ENCODE measurements at places on chromosomes 2 and 18. TPM values are rescaled to one million over a fixed set of nuclear protein-coding genes. Genes with fewer than 3 reads are reported as not detected.
A peak's percentile ranks its signal among the peaks of the same experiment; 100 is the strongest.

The TCF7L1 gene
- total RNA-seq = 15.5 TPM

The IL36G gene
- not detected for total RNA-seq

The AMER3 gene
- not detected for total RNA-seq

DNA sequence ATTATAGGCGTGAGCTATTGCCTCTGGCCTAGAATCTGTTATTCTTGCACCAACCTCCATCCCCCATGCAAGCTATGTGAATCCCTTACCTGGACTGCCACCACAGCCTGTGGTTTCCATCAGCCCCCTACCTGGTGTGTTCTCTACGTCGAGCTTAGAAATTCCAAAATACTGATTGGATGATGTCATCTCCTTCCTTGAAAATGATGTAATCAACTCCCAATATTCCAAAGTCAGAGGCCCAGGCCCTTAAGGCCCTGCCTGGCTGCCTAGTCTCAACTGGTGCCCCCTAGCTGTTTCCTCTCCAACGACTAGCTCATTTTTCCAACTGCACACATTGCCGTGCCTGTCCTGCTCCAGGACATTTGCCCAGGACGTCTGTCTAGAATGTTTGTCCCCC, 41.3 kb upstream of the GBX2 start:
- peak; percentile 8 for DNase-seq

The ZNF236 gene
- 30.0 TPM for total RNA-seq

- DNase-seq = no peak
These were observed 68.3 kb downstream of the NDUFA10 start for GRCh38 chr2:239956818-239957261.

GRCh38 chr18:23172591-23173380, 37.5 kb downstream of the CABLES1 start:
- DNase-seq = no peak

DNA sequence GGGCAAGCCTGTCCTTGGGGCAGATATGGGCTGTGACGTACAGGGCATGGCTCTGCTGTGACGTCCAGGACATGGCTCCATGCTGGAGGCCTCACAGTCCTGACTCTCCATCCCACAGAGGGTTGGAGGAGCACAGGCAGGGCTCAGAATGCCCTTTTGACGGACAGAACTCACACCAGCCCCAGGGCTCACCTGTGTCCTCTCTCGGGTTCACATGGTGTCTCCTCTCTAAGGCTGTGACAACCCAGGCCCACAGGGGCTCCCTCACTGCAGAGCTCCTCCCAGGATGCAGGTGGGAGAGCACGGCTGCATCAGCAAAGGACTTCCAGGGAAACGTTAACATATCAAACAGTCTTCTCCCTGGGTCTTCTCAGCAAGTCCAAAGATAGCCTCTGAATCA, 133.8 kb downstream of the EIPR1 start:
- DNase-seq = peak; percentile 22

DNA sequence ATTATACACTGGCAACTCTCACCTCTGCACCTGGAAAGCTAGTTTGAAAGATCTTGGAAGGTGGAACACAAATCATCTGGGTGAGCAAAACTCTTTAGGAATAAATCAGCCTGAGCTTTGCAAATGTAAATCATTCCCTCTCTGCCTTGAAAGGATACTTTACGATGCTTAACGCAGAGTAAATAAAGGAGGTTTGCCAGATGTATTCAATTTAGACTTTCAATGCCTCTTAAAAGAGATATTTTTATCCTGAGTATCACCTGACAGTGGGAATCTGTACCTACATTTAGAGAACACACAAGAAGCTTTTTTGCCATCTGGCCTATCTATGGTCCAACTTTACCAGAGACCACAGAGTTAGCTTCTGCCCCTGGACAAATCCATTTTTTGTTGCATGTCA, 983.2 kb upstream of the CDH2 start:
- no peak for DNase-seq

The LDLRAD4 gene
- 39.7 TPM for total RNA-seq

GRCh38 chr2:10575609-10576280, 114.0 kb downstream of the NOL10 start:
- no peak for DNase-seq

DNA sequence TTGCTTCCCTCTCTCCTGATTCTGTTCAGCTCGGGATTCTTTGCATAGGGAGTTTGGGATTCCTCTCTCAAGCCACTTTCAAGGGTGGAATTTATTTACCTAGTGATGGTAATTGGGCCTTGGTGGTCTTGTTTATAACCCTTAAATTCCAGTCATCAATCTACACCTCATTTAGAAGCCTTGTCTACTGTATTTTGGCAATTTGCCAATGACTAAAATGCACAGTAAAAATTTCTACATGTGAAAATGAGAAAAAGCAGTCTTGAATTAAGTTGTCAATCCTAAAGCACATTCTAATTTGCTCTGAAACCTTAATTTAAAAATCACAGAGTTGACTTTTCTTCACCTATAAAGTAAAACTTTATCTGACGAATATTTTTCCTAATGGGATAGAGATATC, 749.2 kb upstream of the CRIM1 start:
- no peak for DNase-seq

- DNase-seq = no peak
These were observed 436.9 kb downstream of the SLC4A3 start for GRCh38 chr2:220064111-220065030.

The COX7A2L gene
- total RNA-seq = 89.9 TPM

- DNase-seq = no peak
These were observed 490.4 kb upstream of the FANCL start for GRCh38 chr2:58731488-58731869.

DNA sequence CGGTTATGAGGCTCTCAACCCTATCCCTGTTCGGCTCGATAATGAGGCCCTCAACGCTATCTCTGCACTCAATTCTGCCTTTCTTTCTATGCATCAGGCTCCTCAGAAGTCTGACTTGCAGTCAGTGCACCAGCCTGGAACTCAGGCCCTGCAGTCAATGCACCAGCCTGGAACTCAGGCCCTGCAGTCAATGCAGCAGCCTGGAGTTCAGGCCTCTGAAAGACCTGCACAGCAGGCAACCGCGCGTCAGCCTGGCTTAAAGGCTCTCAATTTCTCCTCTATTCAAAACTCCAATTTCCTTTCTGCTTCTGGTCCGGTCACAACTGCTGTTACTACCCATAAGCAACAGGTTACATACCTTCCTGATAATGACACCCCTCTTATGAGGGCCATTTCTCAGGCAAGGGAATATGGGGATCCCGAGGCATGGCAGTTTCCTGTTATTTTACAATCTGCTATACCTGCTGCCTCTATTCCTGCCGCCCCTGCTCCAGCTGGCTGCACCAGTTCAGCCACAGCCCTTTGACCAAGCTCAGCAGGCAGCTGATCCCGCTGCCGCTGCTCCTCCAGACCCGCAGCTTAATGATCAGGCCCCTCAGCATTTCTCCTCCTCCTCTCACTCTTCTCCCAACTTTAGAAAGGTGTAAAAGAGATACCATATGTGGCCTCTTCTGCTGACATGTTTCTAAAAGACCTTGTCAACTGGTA, 933.6 kb upstream of the FANCL start:
- no peak for DNase-seq

The NEMP2 gene
- 8.2 TPM for total RNA-seq

DNA sequence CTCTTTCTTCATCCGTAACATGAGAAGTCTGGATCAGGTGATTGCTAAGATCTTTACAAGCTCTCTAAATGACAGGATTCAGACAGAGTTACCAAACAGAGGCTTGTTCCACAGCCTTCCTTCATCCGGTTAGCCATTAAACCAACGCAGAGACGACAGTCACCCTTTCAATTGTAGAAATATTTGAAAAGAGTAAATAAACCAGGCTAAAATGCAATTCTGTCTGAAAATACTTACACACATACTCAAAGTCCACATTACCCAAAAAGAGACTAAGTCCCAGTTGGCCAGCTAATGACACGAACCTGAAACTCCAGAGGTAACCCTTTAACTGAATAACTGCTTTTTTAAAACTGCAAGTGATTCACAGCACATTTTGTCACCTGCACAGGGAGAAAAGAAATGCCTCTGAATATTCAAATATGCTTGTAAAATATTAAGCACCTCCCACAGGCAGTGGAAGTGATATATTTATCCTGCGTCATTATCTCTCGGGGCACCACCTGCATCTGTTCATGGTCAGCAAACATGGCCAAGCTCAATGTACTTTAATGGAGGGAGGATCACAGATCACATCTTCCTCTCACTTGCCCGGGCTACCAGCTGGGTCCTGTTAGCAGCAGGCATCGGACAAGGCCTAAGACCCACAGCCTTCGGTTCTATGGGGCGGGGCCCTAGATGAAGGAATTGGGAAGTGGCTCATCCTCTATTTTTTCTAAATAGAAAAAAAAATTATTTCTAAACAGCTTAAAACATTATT, 38.8 kb upstream of the DNER start:
- DNase-seq = no peak

DNA sequence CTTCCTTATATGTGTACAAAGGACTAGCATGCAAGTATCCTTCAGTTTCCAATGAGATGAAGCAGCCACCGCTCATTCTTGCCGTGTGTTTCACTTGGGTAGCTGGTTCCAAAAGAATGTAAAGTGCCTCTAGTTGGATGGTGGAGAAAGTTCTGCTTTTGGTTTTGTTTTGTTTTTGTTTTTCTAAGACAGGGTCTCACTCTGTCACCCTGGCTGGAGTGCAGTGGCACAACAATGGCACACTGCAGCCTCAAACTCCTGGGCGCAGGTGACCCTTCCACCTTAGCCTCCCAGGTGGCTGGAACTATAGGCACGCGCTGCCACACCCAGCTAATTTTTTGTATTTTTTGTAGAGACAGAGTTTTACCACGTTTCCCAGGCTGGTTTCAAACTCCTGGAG, 8.3 kb downstream of the ANXA4 start:
- no peak for DNase-seq

The COLEC12 gene
- 10.2 TPM for total RNA-seq

The BIN1 gene
- total RNA-seq = 51.6 TPM

DNA sequence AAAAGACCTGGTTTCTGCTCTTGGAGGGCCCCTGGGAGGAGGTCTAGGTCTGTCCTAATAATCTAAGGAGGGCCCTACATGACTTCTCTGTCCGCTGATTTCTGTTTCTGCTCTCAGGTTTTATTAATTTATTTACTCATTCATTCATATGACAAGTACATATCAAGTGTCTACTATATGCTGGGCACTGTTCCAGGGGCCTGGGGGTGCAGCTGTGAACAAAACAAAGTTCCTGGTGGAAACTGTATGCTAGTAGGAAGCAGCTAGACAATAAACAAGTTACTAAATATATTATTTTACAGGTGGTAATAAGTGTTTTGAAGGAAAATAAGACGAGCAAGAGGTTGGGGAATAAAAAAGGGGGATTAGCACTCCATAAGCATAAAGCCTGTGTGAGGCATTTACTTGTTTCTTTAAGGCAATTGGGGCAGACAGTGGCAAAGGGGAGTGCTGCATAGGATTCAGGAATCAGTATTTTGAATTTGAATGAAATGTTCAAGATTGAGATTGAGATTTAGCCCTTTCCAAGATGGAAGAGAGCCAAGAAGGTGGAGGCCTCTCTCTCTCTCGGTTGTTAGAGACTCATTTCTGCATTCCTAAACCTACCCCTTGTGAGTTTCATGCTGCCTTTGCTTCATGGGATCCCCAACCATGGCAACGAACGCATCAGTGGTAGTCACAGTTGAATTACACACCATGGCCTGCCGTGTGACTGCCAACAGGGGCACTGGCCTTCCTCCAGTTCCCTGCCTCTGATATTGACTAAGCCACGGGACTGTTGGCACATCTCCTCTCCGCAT, 28.3 kb downstream of the DRC1 start:
- DNase-seq = no peak

The AGXT gene
- total RNA-seq = 0.31 TPM

The TMEM17 gene
- 2.0 TPM for total RNA-seq

The GALR1 gene
- not detected for total RNA-seq

DNA sequence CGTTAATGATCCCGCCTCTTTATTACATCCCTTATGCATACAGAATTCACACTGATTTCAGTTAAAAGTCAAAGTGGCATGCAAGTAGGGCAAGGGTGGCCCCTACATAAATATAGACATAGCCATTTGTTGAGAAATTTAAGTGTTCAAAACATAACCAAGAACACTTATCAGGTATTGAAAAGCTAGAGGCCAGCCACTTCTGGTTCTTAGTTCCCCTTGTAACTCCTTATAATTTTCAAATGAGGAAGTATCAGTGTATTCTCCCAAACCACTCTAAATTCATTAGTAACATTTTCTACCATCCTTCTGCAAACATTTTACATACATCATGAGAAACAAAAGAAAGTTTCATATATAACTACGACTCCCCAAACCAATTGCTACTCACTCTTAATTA, 5.8 kb upstream of the ARL5A start:
- no peak for DNase-seq

GRCh38 chr2:56287974-56288373, 104.2 kb downstream of the CCDC85A start:
- DNase-seq = no peak

GRCh38 chr18:7808992-7809391, 241.9 kb downstream of the PTPRM start:
- DNase-seq = no peak

- no peak for DNase-seq
These were observed 42.9 kb downstream of the TMEFF2 start for GRCh38 chr2:192151853-192152252.

- no peak for DNase-seq
These were observed 258.9 kb upstream of the FBXO11 start for GRCh38 chr2:48165070-48165753.

The FAM124B gene
- total RNA-seq = 1.9 TPM

DNA sequence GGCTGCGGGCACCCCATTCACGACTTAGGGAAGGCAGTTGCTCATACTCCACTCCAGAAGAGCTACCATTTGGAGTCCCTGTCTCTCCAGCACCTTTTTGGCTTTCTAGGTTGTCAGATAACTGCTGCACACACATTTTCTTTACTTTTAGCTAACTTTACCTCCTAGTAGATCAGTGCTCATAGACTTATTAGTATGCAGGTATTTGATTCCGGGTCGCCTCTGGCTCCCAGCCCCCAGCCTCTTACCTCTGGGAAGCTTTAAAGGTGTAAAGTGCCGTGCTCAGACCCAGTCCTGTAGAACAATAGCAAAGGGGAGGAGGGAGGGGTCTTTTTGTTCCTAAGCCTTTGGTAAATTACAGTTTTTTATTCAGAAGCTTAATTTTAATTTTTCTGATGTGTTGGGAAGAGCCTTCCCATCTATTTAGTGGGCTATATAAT, 102.9 kb downstream of the SPTBN1 start:
- DNase-seq = no peak

DNA sequence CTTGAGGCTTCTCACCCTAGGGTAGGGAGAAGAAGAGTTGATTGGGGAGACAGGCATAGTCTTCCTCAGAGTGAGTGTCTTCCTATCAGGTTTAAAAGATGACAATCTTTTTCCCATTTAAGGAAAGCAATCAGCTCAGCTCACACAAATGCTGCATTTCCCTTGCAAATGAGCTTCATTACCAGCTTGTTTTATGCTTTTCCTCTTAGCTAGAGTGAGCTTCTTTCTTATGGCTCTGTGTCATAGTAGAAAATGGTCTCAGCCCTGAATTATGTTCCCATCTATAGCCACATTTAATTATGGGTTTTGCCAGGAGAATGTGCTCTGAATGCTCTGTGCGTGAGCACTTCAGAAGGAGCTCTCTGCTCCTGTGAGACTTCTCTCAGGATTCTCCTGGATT, 112.8 kb upstream of the NCK2 start:
- DNase-seq = no peak
